Sigmoid colon (tissue), 7 donors: ENCODE measurements at places on chromosomes 7 and 10. TPM values are rescaled to one million over a fixed set of nuclear protein-coding genes. Genes with fewer than 3 reads are reported as not detected.

AGAP5 gene
- total RNA-seq = 5.8 TPM

TBXAS1 gene
- 22.4 TPM for total RNA-seq

GIMAP5 gene
- total RNA-seq = 17.2 TPM

H2BK1 gene
- not detected for total RNA-seq

GIMAP8 gene
- 7.1 TPM for total RNA-seq

FIS1 gene
- total RNA-seq = 425 TPM

PTPRZ1 gene
- total RNA-seq = 5.6 TPM

ITIH5 gene
- total RNA-seq = 126 TPM

ZP3 gene
- 2.1 TPM for total RNA-seq

ZNF680 gene
- total RNA-seq = 9.8 TPM

AGAP4 gene
- total RNA-seq = 15.2 TPM

GNAT3 gene
- not detected for total RNA-seq

GLI3 gene
- total RNA-seq = 18.3 TPM

COL28A1 gene
- 25.5 TPM for total RNA-seq

AKR1C2 gene
- total RNA-seq = 13.0 TPM

GBX1 gene
- total RNA-seq = not detected

MYO3A gene
- not detected for total RNA-seq

PLPP4 gene
- 2.8 TPM for total RNA-seq

LIPK gene
- total RNA-seq = not detected

SPDYE2 gene
- not detected for total RNA-seq

CTBP2 gene
- 52.5 TPM for total RNA-seq

CAMK2B gene
- total RNA-seq = 0.83 TPM

HACD1 gene
- 85.3 TPM for total RNA-seq

TAS2R3 gene
- 0.66 TPM for total RNA-seq

MIOS gene
- 28.5 TPM for total RNA-seq
